Endothelial cell (in vitro differentiated cells): ENCODE measurements at places on chromosomes 5 and 9. TPM values are rescaled to one million over a fixed set of nuclear protein-coding genes. Genes with fewer than 3 reads are reported as not detected.

DNA sequence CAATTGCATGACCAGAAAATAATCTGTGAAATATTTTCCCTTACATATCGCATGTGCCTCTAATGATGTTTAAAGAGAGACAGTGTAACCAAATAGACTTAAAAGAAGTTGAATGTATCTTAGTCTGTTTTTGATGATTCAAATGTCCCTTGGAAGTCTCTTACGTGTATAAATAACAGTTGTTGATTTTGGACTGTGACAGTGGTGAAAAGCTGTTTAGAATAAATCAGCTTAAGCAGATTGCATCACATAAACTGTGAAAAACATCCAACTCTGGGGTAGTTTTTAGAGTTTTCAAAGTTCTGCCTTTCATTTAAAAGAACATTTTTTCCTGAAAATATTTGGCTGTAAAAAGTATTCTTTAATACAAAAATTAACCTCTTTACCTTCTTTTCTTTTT, 301.1 kb downstream of the PRR16 start:
- H3K27me3 ChIP-seq: no peaks in the 10 kb centered on the region
- no peak overlapping the region for H3K27ac ChIP-seq
- H3K36me3 ChIP-seq: no peaks in the 10 kb centered on the region
- no peaks in the 10 kb centered on the region for H3K4me1 ChIP-seq
- DNase-seq: no peak
- H3K4me3 ChIP-seq: no peak overlapping the region

Gene PPP3R2
- total RNA-seq: 2.2 TPM

Gene AJM1
- total RNA-seq: 0.80 TPM

DNA sequence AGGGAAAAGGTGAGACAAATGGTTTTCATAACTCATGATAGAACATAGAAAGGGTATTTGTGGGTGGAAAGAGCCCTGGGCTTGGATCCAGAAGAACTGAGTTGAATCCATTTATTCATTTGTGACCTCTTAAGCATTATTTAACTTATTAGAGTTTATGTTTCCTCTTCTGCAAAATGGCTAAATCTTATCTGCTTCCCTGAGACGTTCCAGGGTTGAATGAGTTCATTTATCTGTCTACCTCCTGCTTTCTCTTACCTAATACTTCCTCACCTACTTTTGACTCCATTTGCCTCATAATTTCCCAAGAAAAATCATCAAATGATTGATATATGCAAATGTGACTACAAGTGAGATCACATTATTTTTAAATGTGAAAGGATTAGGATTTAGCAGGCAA, 152.7 kb upstream of the GAS1 start:
- H3K27ac ChIP-seq: no peak overlapping the region
- H3K4me1 ChIP-seq: no peaks in the 10 kb centered on the region
- no peak for DNase-seq

Gene WDR38
- total RNA-seq: not detected

DNA sequence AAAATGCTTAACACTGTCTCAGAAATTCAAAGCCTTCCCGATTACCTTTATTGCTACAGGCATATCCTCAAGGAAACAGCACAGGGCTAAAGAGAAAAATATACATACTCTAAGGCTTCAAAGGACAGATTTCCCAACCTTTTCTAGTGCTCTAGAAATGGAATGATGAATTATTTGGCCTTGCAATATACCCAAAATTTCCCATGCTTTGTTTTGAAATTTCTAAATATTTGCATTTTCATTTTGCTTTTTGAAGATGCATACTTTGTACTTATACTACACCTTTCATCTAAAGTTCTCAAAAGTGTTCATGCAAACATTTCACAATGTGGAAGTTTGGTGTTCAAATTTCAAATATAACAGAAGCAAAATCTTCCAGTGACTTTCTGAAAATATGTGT, 312.7 kb upstream of the PDE4D start:
- H3K27ac ChIP-seq: no peak overlapping the region
- H3K27me3 ChIP-seq: peaks cover 3% of the 10 kb centered on the region
- no peak for DNase-seq
- H3K36me3 ChIP-seq: no peaks in the 10 kb centered on the region
- H3K4me3 ChIP-seq: no peak overlapping the region

Gene SPATA31C1
- total RNA-seq: not detected

GRCh38 chr5:141822144-141822543, 56.1 kb downstream of the PCDH1 start:
- peaks cover 9% of the 10 kb centered on the region for H3K27me3 ChIP-seq
- no peak overlapping the region for H3K4me3 ChIP-seq
- H3K36me3 ChIP-seq: peaks cover 4% of the 10 kb centered on the region
- peaks cover 52% of the 10 kb centered on the region for H3K4me1 ChIP-seq
- DNase-seq: no peak

Gene PCA3
- 0.62 TPM for total RNA-seq
